ENCODE measurements at places on chromosomes 2 and 18. TPM values are rescaled to one million over a fixed set of nuclear protein-coding genes. Genes with fewer than 3 reads are reported as not detected.

GRCh38 chr18:30597202-30597601, 445.3 kb downstream of the DSC3 start:
- no peak overlapping the region for H3K4me3 ChIP-seq
- no peak for DNase-seq
- H3K36me3 ChIP-seq: no peaks in the 10 kb centered on the region
- H3K4me1 ChIP-seq: no peaks in the 10 kb centered on the region
- H3K27ac ChIP-seq: no peak overlapping the region
- H3K27me3 ChIP-seq: no peaks in the 10 kb centered on the region

- no peak overlapping the region for H3K27ac ChIP-seq
- H3K27me3 ChIP-seq: peaks cover 19% of the 10 kb centered on the region
- H3K4me1 ChIP-seq: no peaks in the 10 kb centered on the region
- no peak overlapping the region for H3K4me3 ChIP-seq
- H3K36me3 ChIP-seq: no peaks in the 10 kb centered on the region
- no peak for DNase-seq
These were observed 207.0 kb upstream of the AGAP1 start for GRCh38 chr2:235286622-235287374.

GRCh38 chr18:25231327-25231691, 120.7 kb downstream of the ZNF521 start:
- peak overlapping the region; percentile 60 for H3K27ac ChIP-seq
- H3K27me3 ChIP-seq: no peaks in the 10 kb centered on the region
- no peak overlapping the region for H3K4me3 ChIP-seq

DNA sequence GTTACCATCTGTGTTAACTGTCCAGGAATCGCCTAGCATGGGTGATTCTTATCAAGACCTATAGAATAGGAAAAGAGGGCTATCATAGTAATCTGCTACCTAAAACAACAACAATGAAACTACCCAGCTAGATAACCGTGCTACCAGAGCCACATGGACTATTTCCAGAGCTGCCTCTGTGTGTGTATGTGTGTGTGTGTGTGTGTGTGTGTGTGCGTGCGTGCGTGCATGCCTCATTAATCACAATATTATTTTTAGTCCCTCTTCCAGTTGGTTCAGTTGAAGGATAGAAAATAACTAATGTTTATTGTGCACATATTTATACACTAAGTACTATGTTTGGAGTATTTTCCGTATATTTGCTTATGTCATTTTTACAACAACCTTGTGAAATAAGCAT, 201.1 kb downstream of the SP3 start:
- no peak overlapping the region for H3K27ac ChIP-seq
- no peak overlapping the region for H3K4me3 ChIP-seq
- H3K27me3 ChIP-seq: no peaks in the 10 kb centered on the region
- H3K36me3 ChIP-seq: no peaks in the 10 kb centered on the region

- H3K27ac ChIP-seq: no peak overlapping the region
- no peak for DNase-seq
- H3K4me3 ChIP-seq: no peak overlapping the region
- no peaks in the 10 kb centered on the region for H3K27me3 ChIP-seq
- H3K4me1 ChIP-seq: peaks cover 56% of the 10 kb centered on the region
These were observed 5.1 kb downstream of the TXNL4A start for GRCh38 chr18:79983253-79983652.

DNA sequence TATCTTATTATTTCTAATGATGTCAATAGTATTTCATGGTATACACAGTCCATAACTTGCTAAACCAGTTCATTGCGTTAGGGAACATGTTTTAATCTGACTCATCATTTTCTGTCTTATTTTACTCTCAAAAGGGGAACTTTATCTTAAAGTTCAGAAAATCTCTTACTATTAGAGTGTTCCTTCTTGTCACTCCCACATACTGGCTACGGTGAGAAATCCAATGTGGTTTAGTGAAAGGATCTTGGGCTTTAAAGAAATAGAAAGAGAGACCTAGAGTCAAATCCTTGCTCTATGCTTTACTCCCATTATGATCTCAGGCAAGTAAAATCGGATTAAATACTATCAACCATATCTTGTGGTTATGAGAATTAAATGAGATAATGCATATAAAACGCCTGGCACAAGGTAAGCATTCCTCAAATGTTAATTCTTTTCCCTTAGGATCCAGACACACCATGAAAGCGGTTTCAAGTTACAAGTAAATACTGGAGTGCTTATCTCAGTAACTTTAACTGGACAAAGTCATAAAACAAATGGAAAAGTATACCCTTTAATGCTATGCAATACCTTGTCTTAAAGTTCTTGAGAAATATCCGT, 576.0 kb downstream of the ARHGAP15 start:
- no peaks in the 10 kb centered on the region for H3K4me1 ChIP-seq
- no peaks in the 10 kb centered on the region for H3K36me3 ChIP-seq
- no peaks in the 10 kb centered on the region for H3K27me3 ChIP-seq

GRCh38 chr2:119248751-119249150, 25.1 kb downstream of the STEAP3 start:
- H3K4me1 ChIP-seq: no peaks in the 10 kb centered on the region
- H3K27me3 ChIP-seq: no peaks in the 10 kb centered on the region
- no peak for DNase-seq
- no peak overlapping the region for H3K27ac ChIP-seq
- H3K4me3 ChIP-seq: no peak overlapping the region
- H3K36me3 ChIP-seq: peaks cover 7% of the 10 kb centered on the region

DNA sequence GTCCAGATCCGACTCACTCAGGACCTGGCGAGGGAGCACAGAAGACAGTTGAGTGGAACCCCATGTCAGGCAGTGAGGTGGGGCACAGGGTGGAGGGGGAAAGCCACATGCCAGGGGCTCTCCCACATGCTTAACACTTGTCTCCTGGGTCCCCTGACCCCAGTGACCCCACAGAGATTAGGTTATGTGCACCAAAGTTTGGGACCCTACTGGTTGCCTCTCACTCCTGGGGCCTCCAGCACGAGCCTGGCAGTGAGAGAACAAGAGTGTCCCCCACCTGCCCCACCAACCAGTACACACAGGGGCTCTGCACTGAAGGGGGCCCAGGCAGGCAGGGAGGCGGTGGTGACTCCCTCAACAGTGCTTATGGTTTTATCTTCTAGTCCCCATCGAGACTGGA, 58.3 kb downstream of the CIB4 start:
- no peaks in the 10 kb centered on the region for H3K4me1 ChIP-seq
- no peaks in the 10 kb centered on the region for H3K36me3 ChIP-seq
- no peak overlapping the region for H3K4me3 ChIP-seq
- no peak overlapping the region for H3K27ac ChIP-seq
- no peak for DNase-seq
- peaks cover 70% of the 10 kb centered on the region for H3K27me3 ChIP-seq

- peaks cover 4% of the 10 kb centered on the region for H3K4me1 ChIP-seq
- no peaks in the 10 kb centered on the region for H3K27me3 ChIP-seq
- H3K4me3 ChIP-seq: peak overlapping the region; percentile 97
- DNase-seq: no peak
- peak overlapping the region; percentile 100 for H3K27ac ChIP-seq
- H3K36me3 ChIP-seq: peaks cover 2% of the 10 kb centered on the region
These were observed 22.0 kb upstream of the STPG4 start for GRCh38 chr2:47177043-47177565.

- no peak overlapping the region for H3K4me3 ChIP-seq
- H3K36me3 ChIP-seq: peaks cover 43% of the 10 kb centered on the region
- no peaks in the 10 kb centered on the region for H3K27me3 ChIP-seq
- no peak for DNase-seq
These were observed 22.7 kb downstream of the C1D start for GRCh38 chr2:68040078-68040477.

- no peak overlapping the region for H3K4me3 ChIP-seq
- H3K27me3 ChIP-seq: no peaks in the 10 kb centered on the region
- H3K27ac ChIP-seq: no peak overlapping the region
- DNase-seq: no peak
These were observed 60.4 kb downstream of the MAP3K20 start for GRCh38 chr2:173136067-173136466.

DNA sequence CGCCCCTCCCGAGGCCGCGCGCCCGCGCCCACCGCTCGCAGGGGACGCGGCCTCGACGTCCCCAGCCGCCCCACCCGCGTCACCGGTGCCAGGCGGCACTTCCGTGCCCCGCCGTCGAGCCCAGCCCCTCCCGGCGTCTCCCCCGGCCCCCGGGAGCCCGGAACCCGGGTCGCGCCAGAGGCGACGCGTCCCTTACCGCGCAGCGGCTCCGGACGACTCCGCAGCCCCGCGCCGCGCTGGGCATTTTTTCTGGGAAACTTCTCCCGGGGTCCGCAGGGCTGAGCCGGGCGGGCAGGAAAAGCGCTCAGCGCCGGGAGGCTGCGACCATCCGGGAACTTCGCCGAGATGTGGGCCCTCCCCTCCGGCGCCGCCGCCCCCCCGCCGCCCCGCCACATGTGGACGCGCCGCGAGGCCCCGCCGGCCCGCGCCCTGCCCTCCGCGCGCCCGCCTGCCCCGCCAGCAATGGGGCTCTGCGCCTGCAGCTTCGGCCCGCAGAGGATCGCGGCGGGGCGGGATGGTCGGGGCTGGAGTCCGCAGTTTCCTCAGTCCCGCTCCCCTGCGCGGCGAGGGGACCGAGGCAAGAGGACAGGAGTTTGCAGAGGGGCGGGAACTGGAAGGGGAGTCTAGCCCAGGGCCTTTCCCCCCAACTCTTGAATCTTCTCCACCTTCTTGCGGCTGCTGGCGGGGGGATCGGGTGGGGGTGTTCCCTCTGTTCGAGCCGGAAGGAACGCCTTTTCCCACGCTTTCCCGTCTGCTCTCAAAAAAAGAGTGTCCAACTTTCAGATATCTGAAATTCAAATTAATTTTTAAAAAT, 81.5 kb downstream of the CHRNA1 start:
- H3K27me3 ChIP-seq: no peaks in the 10 kb centered on the region
- H3K4me1 ChIP-seq: peaks cover 3% of the 10 kb centered on the region
- H3K36me3 ChIP-seq: no peaks in the 10 kb centered on the region
- peak; percentile 83 for DNase-seq
- H3K4me3 ChIP-seq: peak overlapping the region; percentile 64

- no peaks in the 10 kb centered on the region for H3K36me3 ChIP-seq
- H3K27ac ChIP-seq: no peak overlapping the region
- H3K4me3 ChIP-seq: no peak overlapping the region
- DNase-seq: no peak
- no peaks in the 10 kb centered on the region for H3K27me3 ChIP-seq
- no peaks in the 10 kb centered on the region for H3K4me1 ChIP-seq
These were observed 279.8 kb downstream of the NAPG start for GRCh38 chr18:10805587-10806118.

- no peaks in the 10 kb centered on the region for H3K36me3 ChIP-seq
- H3K4me1 ChIP-seq: peaks cover 15% of the 10 kb centered on the region
- no peak overlapping the region for H3K4me3 ChIP-seq
- no peak for DNase-seq
- no peaks in the 10 kb centered on the region for H3K27me3 ChIP-seq
These were observed 86.7 kb downstream of the GALNT14 start for GRCh38 chr2:31051258-31052140.

Gene GCKR
- total RNA-seq: 1.1 TPM

Gene INPP5D
- total RNA-seq: 5.1 TPM

Gene GRHL1
- total RNA-seq: 0.85 TPM

Gene ARL5A
- total RNA-seq: 58.3 TPM

Gene SPDYA
- 0.39 TPM for total RNA-seq

Gene TIGD1
- 2.5 TPM for total RNA-seq

Gene MOB4
- 35.2 TPM for total RNA-seq

Gene HNMT
- total RNA-seq: 38.1 TPM

Gene REG3G
- total RNA-seq: not detected

Gene TYW5
- total RNA-seq: 1.9 TPM

Gene OR6B2
- not detected for total RNA-seq

Gene TMEM163
- total RNA-seq: 0.31 TPM
